ENCODE measurements at places on chromosomes 13 and 19.

DNA sequence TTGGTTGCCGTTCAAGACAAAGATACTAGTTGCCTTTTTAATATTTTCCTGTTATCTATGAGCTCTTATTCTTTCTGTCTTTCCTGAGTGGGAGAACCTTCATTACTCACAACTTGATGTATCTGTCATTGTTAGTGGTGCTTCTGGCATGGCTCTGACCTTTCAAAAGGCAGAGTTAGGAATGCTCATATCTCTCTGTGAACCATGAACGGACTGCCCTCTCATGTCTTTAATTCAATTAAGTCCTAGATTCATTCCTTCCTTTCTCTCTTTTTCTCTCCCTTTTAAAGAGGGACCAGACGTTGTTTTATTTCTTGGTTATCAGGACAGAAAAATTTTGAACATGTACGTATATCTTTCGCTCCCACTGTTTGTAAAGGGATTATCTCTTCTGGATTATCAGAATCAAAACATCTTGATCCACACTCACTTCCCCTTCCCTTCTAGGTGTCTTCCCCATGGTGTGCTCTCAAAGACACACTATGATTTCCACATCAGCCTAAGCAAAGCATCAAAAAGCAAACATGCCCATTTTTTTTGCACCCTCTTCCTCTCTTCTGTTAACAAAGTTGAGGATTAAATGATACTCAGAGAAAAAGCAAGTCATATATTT is 90.3 kb downstream of the LRCH1 start:
- no peak for DNase-seq

GRCh38 chr19:6234527-6234926 is 45.2 kb downstream of the MLLT1 start:
- DNase-seq = no peak

- DNase-seq = no peak
Measured at GRCh38 chr13:50685491-50685890, 158.0 kb downstream of the DLEU7 start.

- no peak for DNase-seq
Measured at GRCh38 chr13:20465218-20465879, 60.3 kb downstream of the CRYL1 start.

GRCh38 chr19:19461671-19462622 is 53.4 kb downstream of the TSSK6 start:
- no peak for DNase-seq

- no peak for DNase-seq
Measured at GRCh38 chr19:2425622-2426581, 1.5 kb downstream of the TIMM13 start.

DNA sequence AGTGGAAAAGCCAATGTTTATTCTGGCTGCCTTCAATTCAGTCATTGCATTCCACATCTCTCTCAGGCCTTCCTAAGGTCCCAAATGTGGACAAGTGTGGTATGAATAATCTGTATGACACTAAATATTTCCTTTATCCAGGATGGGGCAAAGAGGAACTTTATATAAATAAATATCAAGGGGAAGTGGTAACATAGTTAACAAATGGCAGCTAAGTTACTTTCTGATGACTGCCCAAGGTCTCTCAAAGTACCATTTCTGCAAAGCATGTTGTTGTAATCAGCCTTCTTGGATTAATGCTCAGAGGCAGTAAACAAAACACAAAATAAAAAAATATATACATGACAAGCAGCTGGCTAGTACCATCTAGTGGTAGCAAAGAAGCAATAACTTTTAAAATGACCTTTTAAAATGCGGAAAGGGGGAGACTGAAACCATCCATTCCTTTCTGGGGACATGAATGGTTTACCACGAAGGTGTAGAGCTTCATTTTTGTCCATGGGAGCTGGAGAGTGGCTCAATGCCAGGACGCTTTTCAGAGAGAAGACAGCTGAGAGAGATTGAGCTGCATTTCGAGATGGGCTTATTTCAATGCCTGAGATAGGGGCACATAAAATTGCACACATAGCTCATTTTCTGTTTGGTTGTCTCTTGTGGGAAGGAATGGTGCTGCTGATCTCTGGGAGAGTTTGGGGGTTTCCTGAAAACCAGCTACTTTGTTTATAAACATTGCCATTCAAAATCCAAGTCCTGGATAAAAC is 259.2 kb downstream of the RFC3 start:
- DNase-seq = no peak

DNA sequence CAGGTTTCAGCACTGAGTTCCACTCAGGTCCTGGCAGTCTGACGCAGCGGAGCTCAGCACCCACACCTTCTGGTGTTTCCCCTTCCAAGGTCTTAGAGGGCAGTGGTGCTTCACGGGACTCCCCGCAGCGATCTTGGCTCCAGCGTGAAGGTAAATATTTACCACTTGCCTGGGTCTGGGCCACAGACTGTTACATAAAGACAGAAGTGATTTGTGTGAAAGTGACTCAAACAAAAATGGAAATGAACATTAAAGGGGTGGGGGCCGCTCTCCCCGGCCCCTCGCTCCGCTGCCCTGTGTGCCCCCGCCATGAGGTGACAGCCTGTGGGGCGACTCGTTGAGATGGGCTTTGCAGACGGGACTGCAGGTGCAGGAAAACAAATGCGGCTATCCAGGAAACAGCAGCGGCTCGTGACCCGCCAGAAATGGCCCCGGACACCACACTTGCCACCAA is 55.0 kb downstream of the GGACT start:
- DNase-seq = no peak

DNA sequence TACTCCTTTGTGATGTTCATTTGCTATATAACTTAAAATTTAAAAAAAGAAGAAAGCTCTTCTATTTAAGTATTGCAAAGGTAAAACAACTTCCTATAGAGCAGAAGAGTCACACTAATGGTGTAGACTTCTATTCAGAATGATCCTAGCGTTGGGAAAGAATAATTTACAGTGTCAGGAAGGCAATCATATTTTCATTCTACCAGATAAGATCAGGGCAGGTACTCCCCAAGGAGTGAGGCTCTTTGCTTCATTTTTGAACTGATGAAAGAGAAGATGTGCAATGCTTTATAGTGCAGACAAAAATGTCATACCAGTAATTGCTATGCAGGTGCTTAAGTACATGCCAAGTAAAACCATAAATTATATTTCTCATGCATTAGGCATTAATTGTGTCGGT is 1193.0 kb downstream of the PCDH9 start:
- DNase-seq = no peak

DNA sequence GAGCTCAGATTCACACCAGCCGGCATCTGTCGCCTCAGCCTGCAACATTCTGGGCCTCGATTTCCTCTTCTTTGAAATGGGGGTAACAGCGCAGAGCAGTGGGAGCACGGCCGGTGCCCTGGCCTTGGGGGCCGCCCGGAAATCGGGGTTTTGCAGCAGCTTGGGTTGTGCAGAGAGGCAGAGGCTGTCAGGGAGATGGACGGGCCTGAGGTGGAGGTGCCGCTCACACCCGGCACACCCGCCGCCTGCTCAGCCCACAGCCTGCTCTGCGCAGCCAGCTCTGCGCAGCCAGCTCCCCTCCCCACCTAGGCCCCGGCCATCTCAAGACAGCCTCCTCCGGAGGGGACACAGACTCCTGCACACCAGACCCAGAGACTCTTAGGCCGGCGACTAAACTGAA is 10.6 kb downstream of the KLF2 start:
- no peak for DNase-seq

GRCh38 chr19:30064348-30064699 is 122.3 kb downstream of the URI1 start:
- no peak for DNase-seq

- DNase-seq = no peak
Measured at GRCh38 chr13:103188713-103189326, 122.6 kb upstream of the SLC10A2 start.
